ENCODE measurements at places on chromosomes 7 and 10.

DNA sequence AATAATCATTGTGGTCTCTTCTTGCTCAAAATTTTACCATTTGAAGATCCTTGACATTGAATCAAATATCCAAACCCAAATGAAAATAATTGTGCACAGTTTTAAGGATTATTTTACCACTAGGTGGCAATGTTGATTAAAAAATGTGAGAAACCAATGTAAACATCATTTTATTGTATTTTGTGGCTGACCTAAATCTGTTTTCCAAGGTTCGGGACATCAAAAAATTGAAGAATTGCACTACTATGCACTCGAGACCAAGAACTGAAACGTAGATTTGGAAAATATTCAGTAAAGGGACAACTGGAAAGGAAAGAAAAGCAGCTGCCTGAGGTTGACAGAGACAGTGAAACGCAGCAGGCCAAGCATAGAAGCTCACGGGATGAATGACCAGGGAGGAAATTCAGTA, 259.3 kb downstream of the SNX13 start:
- ATAC-seq = no peak

- ATAC-seq = no peak
These were observed 58.0 kb downstream of the GNAT3 start for GRCh38 chr7:80453699-80454340.

DNA sequence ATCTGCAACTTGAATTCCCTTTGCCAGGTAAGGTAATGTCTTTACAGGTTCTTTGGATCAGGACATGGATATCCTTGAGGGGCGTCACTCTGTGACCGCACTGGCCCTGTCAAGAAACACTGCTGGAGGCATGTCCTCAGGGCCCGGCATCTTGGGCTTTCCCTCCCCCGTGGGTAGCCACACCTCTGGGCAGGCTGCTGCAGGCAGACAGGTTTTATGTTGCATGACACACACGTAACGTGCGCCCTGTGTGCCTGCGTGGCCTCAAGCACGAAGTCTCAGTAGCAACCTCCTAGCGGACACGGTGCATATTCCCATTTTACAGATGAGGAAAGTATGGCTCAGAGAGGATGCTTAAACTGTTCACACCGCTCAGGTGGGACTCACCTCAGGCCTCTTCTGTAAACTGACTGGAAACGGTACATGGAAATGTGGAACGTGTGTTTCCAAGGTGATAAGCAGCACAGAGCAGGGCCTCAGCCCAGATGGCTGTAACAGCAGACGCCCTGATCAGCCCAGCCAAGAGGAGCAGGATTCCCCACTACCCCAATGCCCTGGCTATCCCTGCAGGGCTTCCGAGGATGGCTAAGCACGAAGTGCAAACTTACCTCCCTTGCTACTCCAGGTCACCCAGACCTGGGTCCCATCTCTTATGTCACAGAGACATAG, 553.6 kb downstream of the TCERG1L start:
- ATAC-seq = no peak

- no peak for ATAC-seq
These were observed 23.4 kb upstream of the NME8 start for GRCh38 chr7:37825038-37825437.

- peak; percentile 24 for ATAC-seq
These were observed 119.4 kb downstream of the RAB11FIP2 start for GRCh38 chr10:117927332-117927731.

- ATAC-seq = peak; percentile 80
These were observed 28.9 kb upstream of the INHBA start for GRCh38 chr7:41731493-41732435.

- ATAC-seq = no peak
These were observed 49.9 kb downstream of the COA1 start for GRCh38 chr7:43679210-43680068.

DNA sequence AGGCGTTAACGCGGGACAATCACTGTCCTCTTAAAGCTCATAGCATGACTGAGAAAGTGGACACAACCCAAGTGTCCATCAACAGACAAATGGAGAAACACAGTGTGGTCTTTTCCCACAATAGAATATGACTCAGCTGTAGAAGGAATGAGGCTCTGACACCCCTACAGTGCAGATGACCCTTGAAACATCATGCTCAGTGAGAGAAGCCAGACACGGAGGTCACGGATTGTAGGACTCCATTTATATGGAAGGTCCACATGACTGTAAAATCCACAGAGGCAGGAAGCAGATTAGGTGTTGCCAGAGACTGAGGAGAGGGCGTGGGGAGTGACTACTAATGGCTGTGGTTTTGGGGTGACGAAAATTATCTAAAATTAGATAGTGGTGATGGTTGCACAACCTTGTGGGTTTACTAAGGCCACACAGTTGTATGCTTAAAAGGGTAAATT, 6.1 kb upstream of the NCAPG2 start:
- ATAC-seq = no peak

DNA sequence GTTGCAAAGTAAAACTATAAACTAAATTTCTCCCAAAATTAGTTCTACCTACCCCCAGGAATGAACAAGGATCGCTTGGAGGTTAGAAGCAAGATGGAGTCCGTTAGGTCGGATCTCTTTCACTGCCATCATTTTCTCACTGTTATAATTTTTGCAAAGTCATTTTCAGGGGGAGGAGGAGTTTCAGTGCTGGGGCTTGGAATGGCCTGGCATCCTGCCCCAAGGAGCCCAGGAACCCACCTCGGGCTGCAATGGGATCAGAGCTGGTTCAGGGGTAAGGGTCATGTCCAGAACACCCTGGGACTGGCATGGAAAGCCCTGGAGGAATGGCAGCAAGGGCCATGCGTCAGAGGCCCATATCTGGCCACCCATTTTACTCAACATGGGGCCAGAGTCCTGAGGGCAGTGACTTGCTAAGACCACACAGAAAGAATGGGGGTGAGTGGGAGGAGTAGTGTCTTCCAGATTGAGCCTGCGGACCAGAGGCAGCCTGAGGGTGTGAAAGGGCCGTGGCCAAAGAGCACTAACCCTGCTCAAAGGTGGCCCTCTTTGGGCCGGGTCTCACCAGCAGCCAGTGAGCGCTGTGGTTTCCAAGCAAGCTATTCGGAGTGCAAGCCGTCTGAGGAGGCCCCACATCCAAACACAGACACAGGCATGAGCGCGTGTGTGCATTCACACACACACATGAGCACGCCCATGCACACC, 31.8 kb downstream of the GPRIN2 start:
- ATAC-seq = no peak

DNA sequence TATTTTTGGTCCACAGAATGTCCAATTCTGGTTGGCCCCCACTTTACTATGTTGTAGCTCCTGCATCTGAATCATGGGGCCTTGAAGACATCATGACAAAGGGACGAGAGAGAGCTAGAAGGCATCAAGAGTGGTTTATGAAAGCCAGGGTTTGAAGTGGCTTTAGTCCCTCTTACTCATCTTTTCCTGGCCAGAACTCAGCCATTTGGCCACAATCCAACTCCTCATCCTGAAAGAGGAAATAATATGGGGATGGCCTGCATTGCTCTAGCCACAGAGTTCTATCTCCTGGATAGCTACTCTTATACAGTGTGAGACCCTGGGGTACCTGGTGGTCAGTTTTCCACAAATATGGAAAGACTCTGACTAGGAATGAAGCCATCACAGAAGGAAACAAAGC, 418.9 kb downstream of the XPNPEP1 start:
- no peak for ATAC-seq

DNA sequence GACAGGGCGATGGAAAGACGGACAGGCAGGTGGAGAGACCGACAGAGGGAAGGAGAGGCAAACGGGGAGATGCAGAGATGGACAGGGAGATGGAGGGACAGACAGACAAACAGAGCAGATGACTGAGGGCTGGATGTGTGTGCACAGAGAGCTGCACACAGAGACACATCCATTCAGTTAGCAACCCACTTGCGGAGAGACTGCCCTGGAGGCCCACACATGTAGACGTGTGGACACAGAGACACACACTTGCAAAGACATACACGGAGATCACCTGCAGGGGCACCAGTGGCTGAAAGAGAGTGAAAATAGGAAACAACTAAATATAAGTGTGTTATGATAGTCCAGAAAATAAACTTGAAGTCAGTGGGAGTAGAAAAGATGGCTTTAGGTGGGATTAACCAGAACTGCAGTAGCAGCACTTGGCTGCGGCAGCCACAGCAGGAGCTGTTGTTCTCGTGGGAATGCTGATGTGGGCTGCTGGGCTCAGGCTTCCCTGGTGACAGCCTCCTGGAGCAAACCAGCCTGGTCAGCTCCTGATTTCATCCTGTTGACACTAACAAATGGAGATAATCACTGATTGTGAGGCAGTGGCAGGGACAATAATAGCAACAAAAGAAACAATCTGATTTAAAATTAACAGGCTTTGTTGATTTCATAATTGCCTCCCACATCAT, 134.1 kb downstream of the CCNY start:
- ATAC-seq = no peak

GRCh38 chr10:18658271-18659124, 733 bp upstream of the ARL5B start:
- ATAC-seq = no peak

DNA sequence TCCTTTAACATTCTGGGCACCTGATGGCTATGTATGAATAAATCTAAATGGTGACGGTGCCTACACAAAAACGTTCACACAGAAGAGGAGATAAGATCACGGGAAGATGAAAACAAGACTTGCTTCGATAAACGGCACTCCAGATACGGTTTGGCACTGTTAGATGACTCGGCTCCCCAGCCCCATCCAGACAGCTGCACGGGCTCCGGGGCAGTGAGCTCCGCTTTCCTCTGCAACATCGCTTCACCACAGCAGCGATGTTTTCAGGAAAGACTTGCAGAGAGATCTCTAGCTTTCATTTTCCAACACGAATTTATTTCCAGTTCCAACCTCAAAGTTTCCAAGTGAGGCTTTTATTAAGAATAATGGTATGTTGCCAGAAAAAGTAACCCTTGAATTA, 132.1 kb downstream of the KLF6 start:
- no peak for ATAC-seq

DNA sequence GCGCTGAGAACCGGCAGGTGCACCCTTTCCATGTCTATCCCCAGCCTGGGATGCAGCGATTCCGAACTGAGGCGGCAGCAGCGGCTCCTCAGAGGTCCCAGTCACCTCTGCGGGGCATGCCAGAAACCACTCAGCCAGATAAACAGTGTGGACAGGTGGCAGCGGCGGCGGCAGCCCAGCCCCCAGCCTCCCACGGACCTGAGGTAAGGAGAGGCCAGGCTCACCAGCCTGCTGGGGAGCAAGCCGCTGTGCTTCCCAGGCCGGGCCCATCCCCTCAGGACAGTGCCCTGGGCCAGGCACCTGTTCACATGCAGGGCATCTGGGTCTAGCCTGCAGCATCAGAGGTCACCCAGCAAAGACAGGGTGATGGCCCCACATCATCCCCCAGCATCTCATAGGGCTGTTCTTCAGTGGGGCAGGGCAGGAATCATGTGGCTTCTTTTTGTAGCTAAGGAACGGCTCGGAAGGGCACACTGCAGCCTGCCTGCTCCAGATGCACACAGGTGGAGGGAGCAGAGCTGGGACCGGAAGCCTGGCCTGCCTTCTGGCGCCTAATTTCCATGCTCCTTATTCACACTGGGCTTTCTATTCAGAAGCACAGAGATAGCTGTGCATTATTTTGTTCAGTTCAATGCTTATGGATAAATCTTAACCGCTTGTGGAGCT, 18.9 kb downstream of the BAG3 start:
- no peak for ATAC-seq

GRCh38 chr10:110209926-110210673, 2.7 kb downstream of the MXI1 start:
- ATAC-seq = no peak
